Suprapubic skin (tissue), 4 donors: ENCODE measurements at places on chromosomes 4 and X.

- peak; percentile 34 for DNase-seq
Measured at GRCh38 chr4:3413217-3413671, 28.5 kb upstream of the HGFAC start.

DNA sequence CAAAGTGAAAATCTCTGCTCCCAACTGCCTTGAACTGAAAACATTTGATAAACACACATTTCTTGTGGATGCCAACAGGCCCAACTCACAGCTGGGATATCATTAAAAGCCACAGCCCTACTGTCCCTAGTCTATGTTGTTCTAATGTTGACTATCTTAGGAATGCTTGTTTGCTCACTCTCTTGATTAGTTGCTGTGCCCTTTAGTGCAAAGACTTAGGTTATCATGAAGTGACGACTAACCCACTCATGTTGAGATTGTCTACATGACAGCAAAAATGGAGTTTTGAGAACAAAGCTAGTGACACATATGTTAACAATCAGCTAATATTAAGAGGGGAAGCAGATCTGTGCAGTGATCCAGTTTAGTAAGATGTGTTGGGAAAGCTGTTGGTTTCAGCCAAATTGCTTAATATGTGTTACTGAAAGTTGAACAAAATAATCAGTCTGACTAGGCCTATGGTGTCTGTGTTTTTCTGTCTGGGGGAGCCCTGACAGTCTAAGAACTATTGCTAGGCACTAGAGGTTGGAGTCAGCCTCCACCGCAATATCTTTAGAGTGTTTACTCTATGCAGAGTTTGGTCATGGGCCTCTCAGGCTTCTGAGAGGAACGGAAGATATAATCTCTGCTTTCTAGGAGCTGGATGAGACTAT lies 125.5 kb downstream of the ATG4A start:
- no peak for DNase-seq

- DNase-seq: no peak
Measured at GRCh38 chrX:107480272-107480671, 30.8 kb downstream of the FRMPD3 start.

- no peak for DNase-seq
Measured at GRCh38 chrX:64190136-64190740, 15.3 kb downstream of the AMER1 start.
